ENCODE measurements at places on chromosomes 13 and 19.

DNA sequence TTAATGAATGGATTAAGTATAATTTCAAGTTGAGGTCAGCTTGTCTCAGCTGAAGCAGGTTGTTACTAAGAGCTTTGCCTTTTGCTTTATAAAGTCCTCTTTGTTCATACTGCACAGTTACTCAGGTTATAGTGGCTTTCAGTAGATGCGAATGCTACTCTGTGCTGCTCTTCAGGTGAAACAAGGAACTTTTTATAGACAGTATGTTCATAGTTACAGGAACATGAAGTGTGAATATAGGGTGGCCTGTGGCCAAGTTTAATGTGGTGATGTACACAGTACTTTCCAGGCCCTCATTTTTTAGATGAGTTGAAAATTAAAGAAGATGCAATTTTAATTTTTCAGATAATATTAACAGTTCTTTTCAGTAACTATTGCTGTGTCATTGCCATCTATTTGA, 20.8 kb downstream of the SUGT1 start:
- DNase-seq: no peak

- DNase-seq: peak; percentile 59
Observed at GRCh38 chr19:3142292-3142670, 6.4 kb downstream of the GNA15 start.

GRCh38 chr13:37473035-37473434, 125.5 kb downstream of the POSTN start:
- DNase-seq: no peak

DNA sequence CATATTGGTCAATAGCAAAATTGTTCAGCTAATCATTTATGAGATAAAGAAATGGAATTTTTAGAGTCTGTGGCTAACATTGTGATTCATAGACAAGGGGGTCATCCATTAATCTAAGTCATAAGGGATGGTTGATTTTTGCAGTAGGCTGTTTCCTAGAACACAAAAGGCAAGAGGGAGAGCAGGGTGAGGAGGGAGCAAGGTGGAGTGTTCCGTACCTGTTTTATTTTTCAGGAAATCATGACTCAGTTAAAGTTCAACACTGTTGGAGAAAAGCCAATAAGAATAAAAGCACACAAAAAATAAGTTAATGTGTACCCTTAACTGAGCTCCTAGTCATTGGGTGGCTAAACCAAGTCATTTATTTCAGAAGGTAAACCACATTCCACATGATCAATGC, 512.4 kb upstream of the ATXN8OS start:
- DNase-seq: no peak

GRCh38 chr13:114259374-114259773, 22.0 kb upstream of the UPF3A start:
- DNase-seq: no peak

GRCh38 chr19:38799104-38799503, 10.1 kb downstream of the LGALS7B start:
- DNase-seq: no peak

DNA sequence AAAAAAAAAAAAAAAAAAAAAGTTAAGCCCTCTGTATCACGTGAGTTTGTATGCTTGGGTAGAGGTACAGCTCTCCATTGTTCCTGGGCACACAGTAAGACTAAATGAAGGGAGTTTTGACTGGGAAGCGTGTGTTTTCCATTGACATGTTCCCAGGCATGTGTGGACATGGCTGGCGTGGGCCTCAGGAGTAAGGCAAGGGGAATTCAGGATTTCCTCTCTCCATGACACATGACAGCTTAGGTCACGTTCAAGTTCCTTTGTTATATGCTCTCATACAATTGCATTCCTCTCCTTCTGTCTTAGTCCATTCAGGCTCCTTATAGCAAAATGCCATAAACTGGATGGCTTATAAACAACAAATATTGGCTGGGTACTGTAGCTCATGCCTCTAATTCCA, 17.1 kb upstream of the MAP3K10 start:
- DNase-seq: no peak

- DNase-seq: peak; percentile 1
Observed at GRCh38 chr19:15595069-15595468, 19.9 kb upstream of the CYP4F8 start.

All from CD4-positive, alpha-beta T cell (primary cell).